ENCODE measurements at places on chromosomes 12 and 14.

DNA sequence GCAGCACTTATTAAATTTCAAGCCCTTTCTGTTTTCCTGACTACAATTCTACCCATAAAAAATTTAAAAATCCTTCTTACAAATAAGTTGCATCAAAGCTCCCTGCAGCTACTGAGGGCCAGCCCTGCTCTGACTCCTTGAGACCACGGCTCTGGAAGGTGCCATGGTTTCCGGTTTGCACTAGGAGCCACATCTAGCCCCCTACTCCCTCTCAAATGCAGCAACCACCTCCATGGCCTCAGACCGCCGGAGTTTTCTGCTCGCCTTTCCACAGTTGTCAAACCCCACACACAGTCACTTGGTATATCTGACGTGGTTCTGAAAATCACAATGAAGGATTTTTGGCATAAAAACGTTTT, 30.1 kb downstream of the P2RX4 start:
- no peak for DNase-seq

DNA sequence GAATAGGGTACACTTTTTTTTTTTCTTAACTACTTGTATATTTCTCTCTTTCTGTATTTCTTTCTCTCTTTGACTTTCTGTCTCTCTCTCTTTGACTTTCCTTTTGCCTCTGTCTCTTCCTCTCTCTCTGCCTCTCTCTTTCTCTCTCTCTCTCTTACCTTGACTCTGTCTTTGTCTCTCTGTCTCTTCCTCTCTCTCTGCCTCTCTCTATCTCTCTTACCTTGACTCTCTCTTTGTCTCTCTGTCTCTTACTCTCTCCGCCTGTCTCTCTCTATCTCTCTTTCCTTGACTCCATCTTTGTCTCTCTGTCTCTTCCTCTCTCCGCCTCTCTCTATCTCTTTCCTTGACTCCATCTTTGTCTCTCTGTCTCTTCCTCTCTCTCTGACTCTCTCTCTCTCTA, 62.4 kb upstream of the PRMT8 start:
- no peak for DNase-seq

GRCh38 chr12:9383585-9383984, 175.4 kb upstream of the PZP start:
- DNase-seq, result no peak

- DNase-seq, result no peak
These were observed 55.5 kb upstream of the PARP11 start for GRCh38 chr12:3928538-3929184.

DNA sequence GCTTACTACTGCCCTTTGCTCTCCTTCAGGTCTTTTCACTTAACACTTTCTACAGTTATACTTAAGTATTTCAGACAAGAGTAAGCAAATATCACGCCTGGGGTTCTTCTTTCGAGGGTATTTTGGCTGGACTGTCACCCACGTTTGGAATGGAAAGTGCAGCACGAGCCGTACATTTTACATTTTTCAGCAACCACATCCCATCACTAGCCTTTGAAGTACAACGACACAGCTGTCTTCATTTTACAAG, 349 bp upstream of the FAM177A1 start:
- no peak for DNase-seq

DNA sequence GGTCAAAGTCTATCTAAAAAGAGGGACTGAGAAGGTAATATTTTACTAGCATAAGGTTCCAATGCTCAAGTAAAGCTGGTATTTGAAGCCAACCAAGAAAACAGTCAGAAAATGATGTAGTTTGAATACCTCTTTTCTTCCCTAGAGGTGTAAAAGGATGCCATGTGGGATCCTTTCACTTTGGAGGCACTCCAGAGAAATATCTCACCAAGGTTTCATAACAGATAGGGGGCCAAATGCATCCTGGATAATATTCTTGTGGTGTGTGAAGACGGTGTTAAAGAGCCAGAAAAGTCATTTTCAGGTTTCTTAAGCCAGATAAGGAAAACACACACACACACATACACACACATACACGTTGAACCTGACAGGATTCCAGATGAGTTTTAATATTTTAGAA, 136.1 kb upstream of the PRKD1 start:
- DNase-seq, result no peak

- DNase-seq, result peak; percentile 52
These were observed 274.7 kb downstream of the EGLN3 start for GRCh38 chr14:33676135-33676566.

- no peak for DNase-seq
These were observed 112.3 kb upstream of the NCOR2 start for GRCh38 chr12:124679533-124680371.

DNA sequence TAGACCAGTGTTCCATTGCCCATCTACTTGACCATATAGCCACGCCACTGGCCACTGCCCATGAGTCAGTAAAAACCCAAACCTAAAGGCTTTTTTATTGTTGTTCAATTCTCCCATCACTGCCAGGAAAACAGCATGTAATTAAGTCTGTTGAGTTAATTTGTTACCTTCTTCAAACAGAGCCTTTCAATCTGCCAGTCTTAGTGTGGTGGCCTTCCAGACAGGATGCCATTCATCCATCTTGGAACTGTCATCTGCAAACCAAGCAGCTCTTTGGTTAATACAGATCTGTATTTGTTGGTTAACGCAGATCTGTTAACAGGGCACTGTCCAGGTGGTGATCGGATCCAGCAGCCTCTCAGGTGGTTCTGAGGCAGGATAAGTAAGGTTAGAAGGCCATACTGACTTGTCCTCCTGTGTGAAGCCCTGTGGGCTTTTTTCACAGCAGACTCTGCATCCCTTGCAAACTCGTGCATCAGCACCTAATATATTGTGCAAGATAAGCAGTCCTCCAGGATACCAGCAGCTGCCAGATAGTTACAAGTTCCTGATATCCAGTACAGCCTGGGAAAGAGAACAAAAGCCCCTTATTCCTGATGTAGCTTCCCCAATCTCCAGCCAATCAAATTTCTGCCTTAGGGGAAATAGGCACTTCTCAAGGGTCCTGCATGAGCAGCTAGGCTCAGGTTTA, 59.1 kb upstream of the DHRS4 start:
- DNase-seq, result no peak

GRCh38 chr14:78683981-78684380, 513.8 kb downstream of the NRXN3 start:
- no peak for DNase-seq

DNA sequence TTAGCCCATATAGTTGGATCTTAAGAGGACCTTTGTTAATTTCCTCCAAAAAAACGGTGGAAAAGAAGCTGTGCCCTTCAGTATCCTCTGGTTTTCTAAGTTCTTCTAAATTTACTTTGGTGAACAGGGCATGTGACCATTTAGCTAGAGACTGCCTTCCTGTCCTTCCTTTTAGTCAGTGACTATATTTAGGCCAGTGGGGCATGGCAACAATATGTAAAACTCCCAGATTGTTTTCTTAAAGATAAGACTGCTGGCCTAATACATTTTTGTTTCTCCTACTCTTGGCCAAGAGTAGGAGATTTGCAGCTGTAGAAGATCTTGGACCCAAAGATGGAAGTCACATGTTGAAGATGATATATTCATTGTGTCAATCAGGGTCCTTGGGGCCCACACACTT, 325.1 kb upstream of the DCN start:
- no peak for DNase-seq
